ENCODE measurements at places on chromosomes 6 and 20. TPM values are rescaled to one million over a fixed set of nuclear protein-coding genes. Genes with fewer than 3 reads are reported as not detected.

Gene FOXS1
- total RNA-seq = 3.1 TPM

Gene NHLRC1
- 1.9 TPM for total RNA-seq

Gene DNAH8
- not detected for total RNA-seq

Gene C20orf173
- not detected for total RNA-seq

Gene CCR6
- total RNA-seq = not detected

Gene MROH8
- 6.8 TPM for total RNA-seq

Gene FRK
- total RNA-seq = 4.8 TPM

Gene HLA-DRA
- 151 TPM for total RNA-seq

Gene ENPP4
- total RNA-seq = 28.1 TPM

Gene TBC1D20
- total RNA-seq = 24.3 TPM

Gene MATN4
- total RNA-seq = not detected

Gene KCNK15
- 2.2 TPM for total RNA-seq

Gene MRPL18
- total RNA-seq = 63.9 TPM

Gene SIRPB2
- total RNA-seq = 10.3 TPM
